ENCODE measurements at places on chromosomes 7 and 10.

DNA sequence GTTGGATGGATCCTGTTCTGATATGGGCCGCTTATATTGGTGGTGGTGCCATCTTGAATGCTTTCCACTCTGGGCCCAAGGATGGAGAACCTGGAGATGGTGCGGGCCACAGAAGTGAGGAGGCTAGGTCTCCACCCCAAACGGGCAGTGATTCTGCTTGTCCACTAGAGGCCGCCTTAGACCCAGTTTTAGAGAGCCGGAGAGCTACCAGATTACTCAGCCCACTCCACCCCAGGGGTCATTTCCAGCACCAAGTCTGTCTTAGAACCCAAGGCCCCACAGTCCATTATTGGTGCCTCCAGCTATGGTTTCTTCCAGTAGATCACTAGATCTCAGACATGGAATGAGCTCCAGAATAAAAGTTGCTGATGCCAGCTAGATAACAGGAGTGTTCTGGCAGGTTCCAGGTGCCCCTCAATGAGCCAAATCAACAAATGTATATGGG is 11.8 kb upstream of the CAMK2G start:
- DNase-seq = peak; percentile 78

DNA sequence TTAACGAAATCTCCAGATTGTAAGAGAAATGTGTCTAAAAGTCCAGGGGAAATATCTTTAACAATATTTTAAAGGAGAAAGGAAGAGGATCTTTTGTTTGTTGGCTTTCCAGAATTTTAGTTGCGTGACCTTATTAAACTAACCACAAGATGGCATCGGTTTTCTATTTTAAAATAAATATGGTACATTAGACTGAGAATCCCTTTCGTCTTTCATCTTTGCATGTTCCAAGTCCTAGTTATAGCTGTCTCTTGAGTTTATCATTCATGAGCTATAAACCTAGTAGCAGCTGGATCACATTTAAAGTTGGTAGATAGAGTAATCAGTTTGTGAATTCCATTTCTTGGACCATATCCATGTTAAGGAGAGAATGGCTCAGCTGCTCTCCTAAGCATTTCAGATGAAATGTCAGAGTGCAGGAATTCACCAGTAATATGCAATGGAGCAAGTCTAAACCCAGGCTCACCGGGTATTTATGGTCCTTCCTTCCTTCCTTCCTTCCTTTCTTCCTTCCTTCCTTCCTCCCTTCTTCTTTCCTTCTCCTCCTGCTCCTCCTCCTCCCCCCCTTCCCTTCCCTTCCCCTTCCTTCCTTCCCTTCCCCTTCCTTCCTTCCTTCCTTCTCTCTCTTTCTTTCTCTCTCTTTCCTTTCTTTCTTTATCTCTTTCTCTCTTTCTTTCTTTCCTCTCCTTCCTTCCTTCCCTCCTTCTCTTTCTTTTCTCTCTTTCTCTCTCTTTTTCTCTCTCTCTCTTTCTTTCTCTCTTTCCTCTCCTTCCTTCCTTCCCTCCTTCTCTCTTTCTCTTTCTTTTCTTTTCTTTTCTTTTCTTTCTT is 57.8 kb upstream of the RAB18 start:
- no peak for DNase-seq

DNA sequence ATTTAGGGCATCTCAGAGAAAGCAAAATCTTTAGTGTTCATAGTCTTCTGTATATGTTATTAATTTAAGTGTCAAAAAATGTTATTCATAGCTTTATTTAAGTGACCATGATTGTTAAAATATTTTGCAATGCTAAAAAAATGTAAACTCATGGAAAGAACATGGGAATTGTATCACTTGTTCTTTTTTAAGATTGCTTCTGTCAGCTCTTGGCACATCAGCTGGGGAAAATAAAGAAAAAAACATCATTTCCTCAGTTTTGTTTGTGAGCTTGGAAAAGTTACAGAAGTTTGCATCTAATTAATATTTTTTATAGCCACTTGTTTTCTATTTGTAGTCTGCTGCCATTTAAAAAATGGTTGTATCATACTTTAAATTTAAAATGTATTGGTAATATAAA is 285.9 kb upstream of the CSTF2T start:
- no peak for DNase-seq

DNA sequence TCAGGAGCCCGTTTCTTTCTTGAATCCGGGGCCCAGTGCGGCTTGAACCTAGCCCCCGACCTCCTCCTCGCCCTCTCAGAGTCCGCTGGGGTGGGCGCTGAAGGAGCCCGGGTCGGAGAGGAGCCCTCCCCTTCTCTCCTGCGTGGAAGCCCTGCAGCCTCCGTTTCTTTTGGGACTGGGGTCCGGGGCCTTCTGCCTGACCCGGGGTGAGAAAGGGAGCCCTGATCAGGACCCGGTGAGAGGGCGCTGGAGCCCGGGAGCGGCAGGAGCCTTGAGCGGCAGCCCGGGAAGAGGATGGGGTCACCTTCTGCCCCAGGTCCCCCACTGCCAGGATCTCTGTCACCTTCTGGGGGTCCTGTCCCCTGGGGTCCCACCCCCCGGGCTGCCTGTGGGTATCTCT is 162.3 kb downstream of the ZNF33B start:
- DNase-seq = no peak

DNA sequence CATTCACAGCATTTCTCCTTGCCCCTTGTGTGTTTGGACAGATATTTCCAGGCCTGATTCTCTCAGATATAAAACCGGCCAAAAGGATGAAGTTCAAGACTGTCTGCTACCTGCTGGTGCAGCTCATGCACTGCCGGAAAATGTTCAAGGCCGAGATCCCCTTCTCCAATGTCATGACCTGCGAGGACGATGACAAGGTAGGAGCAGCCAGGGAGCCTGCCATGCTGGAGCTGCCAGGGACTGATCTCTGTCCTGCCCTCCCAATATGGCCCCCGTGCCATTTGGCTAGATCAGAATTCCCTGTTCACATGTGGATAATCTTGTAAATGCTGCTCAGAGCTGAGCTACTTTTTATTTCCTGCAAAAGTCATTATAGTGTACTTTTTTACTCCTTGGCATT is 87.8 kb downstream of the ADCY1 start:
- DNase-seq = no peak

DNA sequence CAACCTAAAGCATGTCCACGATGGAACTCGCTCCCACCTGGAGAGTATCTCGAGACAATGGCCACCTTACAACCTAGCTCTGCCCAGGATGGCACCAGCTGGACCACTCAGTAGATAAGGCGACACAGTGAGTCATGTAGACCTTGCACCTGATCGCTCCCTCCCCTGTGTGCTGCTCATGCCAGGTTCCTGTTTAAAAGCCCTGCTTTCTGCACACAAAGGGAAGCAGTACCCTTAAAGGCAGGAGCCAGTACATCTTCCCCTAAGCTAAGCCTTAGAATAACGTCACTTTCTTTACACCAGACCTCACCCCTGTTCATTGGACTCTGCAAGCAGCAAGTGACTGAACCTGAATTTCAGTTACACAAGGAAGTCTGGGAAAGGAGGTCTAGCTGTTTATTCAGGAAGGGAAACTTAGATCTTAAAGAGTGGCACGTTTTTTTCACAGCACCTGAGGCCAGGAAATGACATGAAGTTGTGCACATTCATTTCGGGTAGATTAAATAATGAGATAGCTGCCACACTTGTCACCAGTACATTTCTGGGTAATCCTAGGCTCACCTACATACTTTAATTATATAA is 117.9 kb downstream of the MTPAP start:
- DNase-seq = no peak

DNA sequence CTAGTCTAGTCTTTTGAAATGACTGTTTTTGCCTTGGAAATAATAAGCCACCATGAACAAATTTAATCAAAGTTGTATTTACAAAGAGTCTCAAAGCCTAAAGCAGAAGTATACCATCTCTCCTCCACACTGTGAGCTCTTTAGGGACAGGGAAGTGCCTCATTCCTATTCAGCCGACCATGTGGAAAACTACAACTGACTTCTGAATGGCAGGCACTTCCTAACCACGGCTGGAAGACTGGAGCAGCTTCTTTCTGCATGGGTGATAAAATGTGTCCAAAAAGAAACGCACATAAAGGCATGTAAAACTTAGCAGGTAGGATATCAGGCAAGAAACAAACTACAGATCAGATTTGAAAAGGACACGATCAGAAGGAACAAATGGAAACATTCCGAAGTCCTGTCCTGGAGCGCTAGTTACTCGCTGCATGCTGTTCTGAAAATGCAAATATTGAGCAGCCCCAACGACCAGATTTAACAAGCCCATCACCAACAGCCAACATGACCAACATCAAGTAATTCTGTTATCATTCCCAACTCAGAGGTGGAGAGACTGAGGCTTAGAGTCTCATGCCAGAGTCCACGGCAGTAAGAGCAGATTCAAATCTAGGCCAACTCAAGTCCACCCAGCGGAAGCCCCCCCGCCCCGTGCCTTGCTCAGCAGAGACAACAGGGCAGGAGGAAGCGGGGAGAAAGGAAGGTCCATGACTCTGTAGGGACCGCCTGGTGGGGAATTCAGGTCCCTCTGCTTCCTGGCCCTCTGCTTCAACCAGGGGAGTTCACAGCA is 26.5 kb downstream of the CTBP2 start:
- DNase-seq = no peak

GRCh38 chr7:102974366-102975236 is 61.8 kb downstream of the LRRC17 start:
- no peak for DNase-seq

DNA sequence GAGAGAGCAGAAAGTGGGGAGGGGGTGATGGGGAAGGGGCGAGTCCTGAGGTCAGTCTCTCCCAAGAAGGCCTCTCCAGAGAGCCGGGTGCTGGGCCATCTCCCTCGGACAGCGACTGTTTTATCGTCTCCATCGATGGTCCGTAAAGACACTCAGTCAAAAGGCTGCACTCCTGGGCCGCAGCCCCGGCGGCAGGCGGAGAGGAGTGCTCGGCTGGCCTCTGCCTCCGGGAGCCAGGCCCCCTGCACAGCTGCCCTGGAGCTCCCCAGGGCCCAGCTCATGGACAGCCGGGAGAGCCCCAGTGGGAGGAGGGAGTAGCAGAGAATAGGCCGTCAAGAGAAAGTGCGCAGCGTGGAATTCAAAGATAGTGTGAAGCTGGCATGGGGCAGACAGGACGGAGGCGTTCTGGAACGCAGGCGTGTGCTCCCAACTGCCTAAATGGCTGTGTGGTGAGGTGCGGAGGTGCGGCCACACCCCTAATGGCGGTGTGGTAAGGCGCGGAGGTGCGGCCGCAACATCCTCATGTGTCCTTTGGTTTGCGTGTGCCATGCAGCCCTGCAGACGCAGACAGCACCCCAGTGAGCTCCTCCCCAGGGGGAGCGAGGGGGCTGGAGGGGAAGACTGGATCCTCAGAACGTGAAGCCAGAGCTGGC is 477.5 kb upstream of the FOXK1 start:
- no peak for DNase-seq

GRCh38 chr10:112159469-112159868 is 24.1 kb downstream of the GPAM start:
- DNase-seq = no peak

DNA sequence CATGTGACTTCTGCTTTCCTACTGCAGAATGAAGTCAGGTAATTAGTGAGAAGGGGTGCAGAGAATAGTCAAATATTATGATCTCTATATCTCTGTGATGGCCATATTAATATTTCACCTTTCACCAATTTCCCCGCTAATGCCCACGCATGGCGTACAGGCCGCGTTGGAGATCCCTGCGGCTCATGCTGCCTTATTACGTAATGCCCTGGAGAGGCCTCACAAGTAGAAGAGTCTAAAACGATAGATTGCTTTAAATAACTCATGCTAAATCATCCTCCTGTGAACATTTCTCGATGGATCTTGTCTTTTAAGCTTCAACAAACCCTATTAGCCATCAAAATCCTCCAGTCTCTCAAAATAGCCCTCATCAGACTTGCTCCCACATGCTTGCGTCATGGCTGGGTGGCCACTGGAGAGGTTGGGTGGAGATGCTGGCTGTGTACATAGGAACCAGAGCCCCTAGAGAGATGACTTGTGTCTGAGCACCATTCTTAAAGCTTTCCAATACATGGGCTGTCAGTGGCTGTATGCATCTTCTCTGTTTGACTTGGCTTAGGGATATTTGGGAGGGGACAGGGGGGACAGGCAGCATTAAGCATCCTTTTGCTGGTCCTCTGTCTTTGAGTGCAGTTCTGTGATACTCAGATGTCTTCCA is 79.5 kb upstream of the INSYN2A start:
- DNase-seq = no peak

DNA sequence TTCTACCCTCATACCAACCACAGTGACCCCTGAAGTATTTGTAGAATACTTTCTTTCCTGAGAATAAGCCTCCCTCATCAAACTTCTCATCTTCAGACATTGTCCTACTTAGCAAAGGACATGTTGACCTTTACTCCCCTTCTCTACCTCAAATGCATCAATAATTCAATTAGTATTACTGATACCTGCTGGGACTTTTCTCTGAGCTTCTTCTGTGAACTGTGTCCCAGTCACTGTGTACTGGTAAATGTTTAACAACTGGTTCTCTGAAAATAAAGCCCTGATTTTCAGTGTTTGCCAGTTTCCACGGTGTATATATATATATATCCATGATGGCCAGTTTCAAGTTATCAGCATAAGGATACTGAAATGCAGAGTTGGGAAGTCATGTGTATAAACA is 12.2 kb downstream of the PANK1 start:
- no peak for DNase-seq

DNA sequence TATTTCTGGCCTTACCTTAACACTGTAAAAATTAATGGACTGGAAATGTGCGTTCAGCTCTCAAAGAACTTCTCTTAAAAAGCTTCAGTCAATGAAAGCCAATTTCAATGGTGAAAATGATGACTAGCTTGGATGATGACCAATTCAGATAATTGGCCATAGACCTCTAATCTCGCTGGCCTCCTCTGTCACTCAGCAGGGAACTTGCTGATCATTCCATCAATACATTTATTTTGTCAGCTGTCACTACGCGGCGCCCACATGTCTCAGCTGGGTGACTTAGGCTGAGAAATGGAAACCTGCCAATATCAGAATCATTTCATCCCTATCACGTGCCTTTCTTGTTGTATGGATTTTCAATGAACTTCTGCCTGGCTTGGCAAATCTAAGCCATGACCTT is 673.0 kb upstream of the AUTS2 start:
- DNase-seq = no peak
